ENCODE measurements at places on chromosomes 2 and 18. TPM values are rescaled to one million over a fixed set of nuclear protein-coding genes. Genes with fewer than 3 reads are reported as not detected.

- DNase-seq = peak; percentile 58
These were observed 33.1 kb downstream of the NGEF start for GRCh38 chr2:232979871-232980461.

GRCh38 chr2:178513876-178514275, 33.6 kb downstream of the PLEKHA3 start:
- DNase-seq = no peak

The CCDC74A gene
- 2.2 TPM for total RNA-seq

DNA sequence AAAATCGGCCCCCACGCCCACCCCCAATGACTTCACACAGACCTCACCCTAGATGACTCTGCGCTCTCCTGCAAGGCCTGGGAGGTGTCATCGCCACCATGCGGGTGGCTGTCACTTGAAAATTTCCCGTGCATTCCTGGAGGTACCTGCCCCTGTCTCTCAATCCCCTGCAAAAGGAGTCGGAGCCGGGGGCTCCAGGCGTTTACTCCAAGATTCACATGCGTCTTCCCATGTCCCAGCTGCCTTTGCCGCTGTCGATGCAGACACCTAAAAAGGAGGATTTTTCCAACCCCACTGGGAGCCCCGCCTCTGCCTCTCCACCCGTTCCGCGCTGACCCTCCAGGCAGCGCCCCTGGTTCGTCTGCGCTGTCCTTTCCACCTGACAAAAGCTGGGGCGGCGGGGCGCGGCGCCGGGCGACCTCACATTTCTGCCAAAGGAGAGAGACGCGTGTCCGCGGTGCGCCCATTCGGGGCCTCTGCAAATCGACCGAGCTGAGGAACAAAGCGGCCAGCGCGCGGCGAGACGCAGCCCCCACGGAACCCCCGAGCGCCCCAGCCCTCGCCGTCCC, 667 bp downstream of the REEP1 start:
- DNase-seq = no peak

GRCh38 chr2:230873661-230874401, 9.1 kb downstream of the ITM2C start:
- DNase-seq = peak; percentile 89

The OTX1 gene
- total RNA-seq = not detected

- no peak for DNase-seq
These were observed 1286.6 kb upstream of the ZEB2 start for GRCh38 chr2:145806546-145806945.

DNA sequence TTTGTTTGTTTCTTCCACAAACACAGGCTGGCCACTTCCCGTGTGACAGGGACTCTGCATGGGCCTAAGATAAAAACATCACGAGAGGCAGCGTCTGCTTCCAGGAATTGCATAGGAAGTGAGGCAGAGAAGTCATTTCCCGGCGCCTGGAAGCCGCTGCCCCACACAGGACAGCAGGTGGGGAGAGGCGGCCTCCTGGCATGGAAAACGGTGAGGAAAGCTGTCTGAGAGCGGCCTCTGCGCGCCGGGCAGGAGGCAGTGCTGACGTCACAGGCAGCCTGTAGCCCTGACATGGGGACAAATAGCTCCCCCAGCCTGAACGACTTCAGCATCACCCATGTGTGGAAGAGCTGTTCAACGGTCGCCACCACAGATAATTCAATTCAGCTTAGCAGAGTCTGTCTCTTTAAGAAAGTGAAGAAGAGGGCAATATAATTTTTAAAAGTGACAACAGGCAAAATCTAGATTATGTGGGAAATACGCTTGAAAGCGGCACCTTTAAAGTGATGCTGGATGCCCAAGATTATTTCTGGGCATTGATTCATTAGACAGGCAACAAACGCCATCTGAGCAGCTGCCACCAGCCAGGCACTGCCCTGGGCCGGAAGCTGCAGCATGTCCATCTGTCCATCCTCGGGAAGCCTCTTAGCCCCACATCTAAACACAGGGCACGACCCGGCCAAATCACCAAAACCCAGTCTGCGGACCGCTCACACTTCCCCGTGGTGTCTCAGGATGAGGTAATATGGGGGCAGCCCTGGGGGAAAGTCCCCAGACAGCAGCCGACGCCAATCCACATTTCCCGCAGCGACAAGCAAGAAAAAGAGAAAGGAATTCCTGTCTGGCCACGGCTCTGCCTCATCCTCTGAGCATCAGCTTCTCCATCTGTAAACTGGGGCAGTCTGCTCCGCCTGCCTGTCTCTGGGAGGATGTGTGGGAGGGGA, 138.9 kb downstream of the PXDN start:
- peak; percentile 78 for DNase-seq

DNA sequence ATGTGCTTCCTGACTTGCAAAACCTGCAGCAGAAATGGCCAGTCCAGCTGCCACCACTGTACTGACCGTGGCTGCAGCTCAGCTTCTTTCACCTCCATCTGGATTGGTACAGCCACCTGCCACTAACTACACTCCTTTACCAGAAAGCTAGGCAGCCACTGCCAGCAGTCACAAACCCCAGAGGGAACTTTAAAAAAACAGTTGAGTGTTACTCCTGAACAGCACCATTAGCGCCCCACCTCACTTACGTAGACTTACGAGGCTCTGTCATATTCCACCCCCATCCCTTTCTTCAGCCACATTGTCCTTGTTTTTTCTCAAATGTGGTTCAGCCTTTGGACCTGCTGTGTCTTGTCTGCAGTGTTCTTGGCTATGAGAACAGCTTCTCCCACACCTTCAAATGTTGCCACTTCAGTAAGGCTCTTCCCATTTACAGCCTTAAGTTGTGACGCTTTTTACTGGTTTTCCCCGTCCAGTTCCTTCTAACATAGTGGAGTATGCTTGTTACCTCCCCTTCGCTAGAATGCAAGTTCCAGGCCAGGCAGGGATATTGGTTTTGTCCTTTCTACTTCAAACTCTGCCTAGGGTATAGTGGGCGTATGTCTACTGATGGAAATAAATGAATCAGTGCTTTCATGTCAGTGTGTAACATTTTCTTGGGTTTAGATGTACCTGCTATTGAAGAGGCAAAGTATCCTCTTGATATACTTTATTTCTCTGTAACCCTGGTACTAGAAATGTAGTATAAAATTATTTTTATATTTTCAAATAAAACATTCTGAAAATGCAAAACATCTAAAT, 17.0 kb downstream of the HNRNPA3 start:
- no peak for DNase-seq

- DNase-seq = no peak
These were observed 4.8 kb upstream of the TMEM37 start for GRCh38 chr2:119426801-119427395.

- DNase-seq = no peak
These were observed 117.2 kb downstream of the LNPK start for GRCh38 chr2:175884697-175885393.

GRCh38 chr18:5175378-5175777, 21.7 kb downstream of the AKAIN1 start:
- DNase-seq = no peak

- no peak for DNase-seq
These were observed 245.2 kb upstream of the STON1 start for GRCh38 chr2:48284621-48285212.

All from spleen (tissue), 13 donors.